ENCODE measurements at places on chromosomes 11 and 22. TPM values are rescaled to one million over a fixed set of nuclear protein-coding genes. Genes with fewer than 3 reads are reported as not detected.

The TEAD1 gene
- polyA plus RNA-seq, result 21.3 TPM

The SCO2 gene
- 2.3 TPM for polyA plus RNA-seq

The C11orf91 gene
- 0.08 TPM for polyA plus RNA-seq

The SWAP70 gene
- 16.7 TPM for polyA plus RNA-seq

The CTSF gene
- 3.8 TPM for polyA plus RNA-seq

The PGM2L1 gene
- polyA plus RNA-seq, result 1.6 TPM

The SFI1 gene
- 8.2 TPM for polyA plus RNA-seq
